ENCODE measurements at places on chromosomes 3 and 15. TPM values are rescaled to one million over a fixed set of nuclear protein-coding genes. Genes with fewer than 3 reads are reported as not detected.

Gene CERS3
- not detected for polyA plus RNA-seq

Gene COMMD2
- 62.7 TPM for polyA plus RNA-seq

DNA sequence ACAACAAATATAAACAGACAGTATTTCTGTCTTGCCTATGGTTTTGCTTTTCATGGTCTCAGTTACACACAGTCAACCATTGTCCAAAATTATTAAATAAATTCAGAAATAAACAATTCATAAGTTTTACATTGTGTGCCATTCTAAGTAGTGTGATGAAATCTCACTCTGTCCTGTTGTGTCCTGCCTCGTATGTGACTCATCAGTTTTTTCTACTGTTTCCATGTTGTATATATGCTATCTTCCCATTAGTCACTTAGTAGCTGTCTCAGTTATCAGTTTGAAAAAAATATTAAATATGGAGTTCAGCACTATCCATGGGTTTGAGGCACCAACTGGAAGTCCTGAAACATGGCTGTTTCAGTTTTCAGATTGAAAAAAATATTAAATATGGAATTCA, 282.4 kb upstream of the GRM7 start:
- H3K36me3 ChIP-seq: no peaks in the 10 kb centered on the region
- no peak overlapping the region for H3K4me3 ChIP-seq
- H3K4me1 ChIP-seq: no peaks in the 10 kb centered on the region
- no peaks in the 10 kb centered on the region for H3K27me3 ChIP-seq

Gene NEDD4
- 5.1 TPM for polyA plus RNA-seq

DNA sequence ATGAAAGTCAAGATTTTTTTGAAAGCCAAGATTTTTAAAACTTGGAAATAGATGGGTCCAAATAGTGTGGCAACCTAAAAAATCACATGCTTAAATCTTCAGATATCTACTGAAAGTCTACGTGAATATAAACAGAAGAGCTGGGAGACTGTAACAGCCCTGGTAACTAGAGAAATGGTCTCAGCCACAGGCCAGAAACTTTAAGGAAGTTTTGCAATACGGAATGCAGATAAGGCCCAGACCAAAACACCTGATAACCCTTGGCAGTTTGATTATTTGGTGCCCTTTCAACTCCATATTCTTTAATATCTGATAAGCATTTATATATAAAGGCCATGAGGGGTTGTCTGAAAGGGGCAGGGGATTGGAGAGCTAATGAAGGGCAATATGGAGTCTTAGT, 537.3 kb upstream of the TGFBR2 start:
- peaks cover 8% of the 10 kb centered on the region for H3K27me3 ChIP-seq
- no peak overlapping the region for H3K27ac ChIP-seq

- peaks cover 3% of the 10 kb centered on the region for H3K27me3 ChIP-seq
- DNase-seq: no peak
- no peak overlapping the region for H3K4me3 ChIP-seq
- H3K36me3 ChIP-seq: no peaks in the 10 kb centered on the region
These were observed 92.0 kb upstream of the IGF1R start for GRCh38 chr15:98556321-98556720.

Gene SRPRB
- 28.8 TPM for polyA plus RNA-seq

GRCh38 chr3:126925411-126926171, 57.3 kb upstream of the PLXNA1 start:
- no peak overlapping the region for H3K27ac ChIP-seq
- H3K4me3 ChIP-seq: peak overlapping the region; percentile 24
- H3K27me3 ChIP-seq: peaks cover 14% of the 10 kb centered on the region
- no peak for DNase-seq
- peaks cover 13% of the 10 kb centered on the region for H3K4me1 ChIP-seq

- H3K36me3 ChIP-seq: no peaks in the 10 kb centered on the region
- peak overlapping the region; percentile 84 for H3K4me3 ChIP-seq
- DNase-seq: peak; percentile 22
These were observed 145.5 kb upstream of the UMPS start for GRCh38 chr3:124584552-124585391.

Gene NOX5
- not detected for polyA plus RNA-seq

Gene EMC7
- polyA plus RNA-seq: 169 TPM

- H3K4me1 ChIP-seq: peaks cover 10% of the 10 kb centered on the region
- H3K4me3 ChIP-seq: no peak overlapping the region
- H3K27me3 ChIP-seq: no peaks in the 10 kb centered on the region
- no peak overlapping the region for H3K27ac ChIP-seq
These were observed 72.6 kb downstream of the NPTN start for GRCh38 chr15:73560501-73561117.

Gene PDHB
- polyA plus RNA-seq: 113 TPM

- no peaks in the 10 kb centered on the region for H3K27me3 ChIP-seq
- DNase-seq: no peak
- H3K4me1 ChIP-seq: no peaks in the 10 kb centered on the region
- H3K4me3 ChIP-seq: no peak overlapping the region
These were observed 60.8 kb upstream of the ARHGEF26 start for GRCh38 chr3:154060238-154061000.

- peaks cover 8% of the 10 kb centered on the region for H3K27me3 ChIP-seq
- peak within 1 kb of the TSS; percentile 95 for H3K4me3 ChIP-seq
- H3K4me1 ChIP-seq: peaks cover 34% of the 10 kb centered on the region
- H3K36me3 ChIP-seq: peaks cover 8% of the 10 kb centered on the region
These were observed at the start of gene TM6SF1 for GRCh38 chr15:83106994-83107840. Gene TM6SF1, plus strand, starts transcription at chr15:83107645. Its CDS starts 36 bp downstream, at chr15:83107681.

- H3K4me3 ChIP-seq: no peak overlapping the region
- H3K4me1 ChIP-seq: peaks cover 6% of the 10 kb centered on the region
- H3K27me3 ChIP-seq: no peaks in the 10 kb centered on the region
- DNase-seq: no peak
These were observed 41.5 kb downstream of the CP start for GRCh38 chr3:149180057-149180573.

Gene CCR8
- 1.1 TPM for polyA plus RNA-seq

GRCh38 chr15:34011481-34011880, 27.5 kb downstream of the AVEN start:
- H3K27ac ChIP-seq: no peak overlapping the region
- H3K27me3 ChIP-seq: peaks cover 2% of the 10 kb centered on the region
- DNase-seq: no peak
- peaks cover 5% of the 10 kb centered on the region for H3K36me3 ChIP-seq
- H3K4me3 ChIP-seq: no peak overlapping the region
